RWPE1 (cell line): ENCODE measurements at places on chromosomes 5 and 9.

DNA sequence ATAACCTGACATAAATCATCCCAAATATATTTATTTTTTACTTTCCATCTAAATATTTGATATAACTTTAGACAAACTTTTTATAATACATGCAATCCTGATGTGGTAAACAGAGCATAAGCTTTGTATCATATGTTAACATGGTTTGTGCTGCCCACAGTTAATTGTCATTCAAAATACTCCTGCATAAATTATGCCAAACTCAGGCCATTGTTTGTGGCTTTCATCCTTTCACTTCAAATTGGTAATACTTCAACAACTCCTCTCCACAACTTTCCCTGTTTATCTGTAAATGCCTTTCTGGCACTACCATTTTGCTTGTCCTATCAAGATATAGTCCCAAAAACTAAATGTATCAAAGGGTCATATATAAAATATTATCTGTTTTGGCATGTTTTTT lies 586.7 kb downstream of the HINT1 start:
- DNase-seq: no peak

DNA sequence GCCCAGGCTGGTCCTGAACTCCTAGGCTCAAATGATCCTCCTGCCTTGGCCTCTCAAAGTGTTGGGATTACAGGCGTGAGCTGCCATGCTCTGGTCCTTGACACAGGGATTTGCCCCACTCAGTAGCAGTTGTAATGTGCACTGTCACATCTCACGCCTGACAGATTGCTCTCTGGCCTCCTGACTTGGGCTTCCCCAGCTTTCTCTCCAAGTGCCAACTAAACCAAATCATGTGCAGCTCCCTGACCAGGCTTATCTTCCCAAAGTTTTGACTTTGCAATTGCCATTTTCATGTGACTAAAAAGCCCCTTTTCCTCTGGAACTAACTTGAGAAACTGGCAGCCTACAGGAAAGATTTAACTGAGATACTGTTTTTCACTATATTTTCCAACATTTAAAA lies 10.7 kb downstream of the RPL26L1 start:
- no peak for DNase-seq

DNA sequence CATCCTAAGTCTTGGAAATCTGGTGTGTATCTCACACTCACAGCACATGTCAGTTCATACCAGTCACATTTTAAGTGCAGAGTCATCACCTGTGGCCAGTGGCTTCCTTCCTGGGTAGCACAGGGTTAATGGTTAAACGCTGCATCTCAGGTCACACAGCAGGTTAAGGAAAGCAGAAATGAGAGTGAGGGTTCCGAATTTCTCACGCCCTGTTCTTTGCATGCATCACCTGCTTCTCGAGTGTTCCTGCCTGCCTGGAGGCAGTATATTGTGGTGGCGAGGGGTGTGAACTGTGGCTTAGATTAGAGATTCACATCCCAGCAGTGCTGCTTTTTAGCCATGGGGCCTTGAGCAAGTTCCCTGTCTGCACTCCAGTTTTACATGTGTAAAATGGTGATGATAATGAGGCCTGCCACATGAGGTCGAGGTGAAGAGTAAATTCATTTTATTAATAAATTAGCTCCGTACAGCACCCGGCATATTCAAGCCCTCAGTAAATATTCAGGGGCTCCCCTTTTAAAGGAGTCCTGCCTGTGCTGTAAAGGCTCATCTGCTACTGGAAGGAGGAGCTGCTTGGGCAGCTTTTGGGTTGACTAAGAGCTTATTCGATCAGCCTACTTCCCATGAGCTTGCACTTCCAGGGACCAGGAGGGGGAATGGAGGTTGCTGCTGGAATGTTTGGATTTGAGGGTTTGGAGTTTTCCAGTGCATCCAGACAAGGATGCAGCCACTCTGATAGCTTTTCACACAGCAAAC lies 61.1 kb upstream of the SAP30L start:
- DNase-seq: no peak

DNA sequence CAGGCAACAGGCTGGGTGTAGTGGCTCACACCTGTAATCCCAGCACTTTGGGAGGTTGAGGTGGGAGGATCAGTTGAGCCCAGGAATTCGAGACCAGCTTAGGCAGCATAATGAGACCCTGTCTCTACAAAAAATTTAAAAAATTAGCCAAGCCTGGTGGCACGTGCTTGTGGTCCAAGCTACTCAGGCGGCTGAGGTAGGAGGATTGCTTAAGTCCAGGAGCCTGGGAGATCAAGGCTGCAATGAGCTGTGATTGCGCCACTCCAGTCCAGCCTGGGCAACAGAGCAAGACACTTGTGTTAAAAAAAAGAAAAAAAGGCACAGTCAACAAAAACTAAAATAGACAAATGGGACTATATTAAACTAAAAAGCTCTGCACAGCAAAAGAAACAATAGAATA lies 29.3 kb downstream of the ATP6V0E1 start:
- no peak for DNase-seq

DNA sequence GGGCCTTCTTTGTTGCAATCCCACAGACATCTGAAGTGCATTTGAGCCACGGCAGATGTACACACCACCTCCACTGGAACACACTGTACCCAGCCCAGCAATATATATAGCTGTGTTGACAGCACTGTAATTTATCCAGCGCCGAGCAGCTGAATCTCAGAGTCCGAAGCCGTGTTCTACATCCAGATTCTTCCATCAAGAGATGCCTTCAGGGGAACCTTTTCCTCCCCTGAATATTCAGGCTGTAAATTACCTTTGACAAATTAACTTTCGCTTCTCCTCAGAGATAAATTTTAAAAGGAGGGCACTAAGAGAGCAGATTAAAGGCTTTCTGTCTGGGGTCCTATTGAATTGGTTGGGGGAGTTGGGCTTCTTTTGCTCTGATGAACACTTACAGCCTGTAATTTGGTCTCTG lies 76.4 kb downstream of the ROR2 start:
- no peak for DNase-seq

GRCh38 chr9:130171226-130172148 lies 717 bp upstream of the NCS1 start:
- peak; percentile 67 for DNase-seq

- no peak for DNase-seq
Measured at GRCh38 chr5:34869256-34869655, 30.3 kb downstream of the TTC23L start.

DNA sequence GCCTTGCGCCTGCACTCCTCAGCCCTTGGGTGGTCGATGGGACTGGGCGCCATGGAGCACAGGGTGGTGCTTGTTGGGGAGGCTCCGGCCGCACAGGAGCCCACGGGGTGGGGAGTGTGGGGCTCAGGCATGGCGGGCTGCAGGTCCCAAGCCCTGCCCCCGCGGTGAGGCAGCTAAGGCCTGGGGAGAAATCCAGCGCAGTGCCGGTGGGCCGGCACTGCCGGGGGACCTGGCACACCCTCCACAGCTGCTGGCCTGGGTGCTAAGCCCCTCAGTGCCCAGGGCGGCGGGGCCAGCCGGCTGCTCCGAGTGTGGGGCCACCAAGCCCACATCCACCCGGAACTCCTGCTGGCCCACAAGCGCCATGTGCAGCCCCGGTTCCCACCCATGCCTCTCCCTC lies 358.8 kb upstream of the RIOK2 start:
- DNase-seq: no peak

- peak; percentile 26 for DNase-seq
Measured at GRCh38 chr5:95664204-95664786, 17.7 kb downstream of the RFESD start.

- no peak for DNase-seq
Measured at GRCh38 chr5:103283120-103283519, 24.6 kb downstream of the MACIR start.

GRCh38 chr5:100790170-100790665 lies 112.9 kb downstream of the ST8SIA4 start:
- no peak for DNase-seq

- no peak for DNase-seq
Measured at GRCh38 chr9:15531380-15531779, 20.6 kb upstream of the PSIP1 start.
